ENCODE measurements at places on chromosomes 2 and 18. TPM values are rescaled to one million over a fixed set of nuclear protein-coding genes. Genes with fewer than 3 reads are reported as not detected.

GRCh38 chr2:139237023-139237422 is 456.8 kb upstream of the NXPH2 start:
- DNase-seq = no peak

GRCh38 chr2:67561457-67561965 is 164.4 kb downstream of the ETAA1 start:
- DNase-seq = peak; percentile 73

DNA sequence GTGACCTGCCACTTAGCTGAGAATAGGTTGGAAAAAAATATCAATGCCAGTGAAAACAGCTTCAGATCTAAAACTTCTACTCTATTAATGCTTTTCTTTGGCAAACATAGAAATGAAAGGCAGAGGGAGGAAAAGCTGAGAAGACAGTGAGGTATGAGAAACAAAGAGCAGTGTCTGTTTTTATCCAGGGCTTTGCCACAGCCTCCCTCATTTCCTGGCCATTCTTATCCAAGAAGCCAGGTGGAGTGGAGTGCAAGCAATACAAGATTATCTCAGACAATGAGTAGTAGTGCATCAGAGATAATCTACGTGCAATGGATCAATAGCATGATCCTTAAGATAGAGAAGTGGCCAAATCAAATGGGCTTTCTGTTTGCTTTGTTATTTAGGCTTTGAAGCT is 808.7 kb upstream of the PIK3C3 start:
- no peak for DNase-seq

DNA sequence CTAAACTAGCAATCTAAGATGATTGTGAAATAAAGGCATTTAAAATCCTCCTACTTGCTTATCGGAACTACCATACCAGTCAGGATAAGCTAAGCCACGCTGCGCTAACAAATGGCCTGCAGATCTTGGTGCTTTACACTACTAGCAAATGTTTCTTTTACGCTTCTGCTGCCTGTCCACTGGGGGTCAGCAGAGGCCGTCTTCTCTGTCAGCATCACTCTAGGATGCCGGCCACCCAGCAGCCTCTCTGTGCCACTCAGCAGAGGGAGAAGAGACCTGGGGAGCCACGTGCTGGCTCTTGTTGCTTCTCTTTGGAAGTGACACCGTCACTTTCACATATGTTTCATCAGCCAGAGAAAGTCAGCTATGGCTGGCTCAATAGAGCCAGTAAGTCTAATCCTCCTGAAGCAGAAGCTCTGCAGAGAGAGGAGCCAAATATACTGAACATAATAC is 36.6 kb downstream of the COPS8 start:
- DNase-seq = no peak

DNA sequence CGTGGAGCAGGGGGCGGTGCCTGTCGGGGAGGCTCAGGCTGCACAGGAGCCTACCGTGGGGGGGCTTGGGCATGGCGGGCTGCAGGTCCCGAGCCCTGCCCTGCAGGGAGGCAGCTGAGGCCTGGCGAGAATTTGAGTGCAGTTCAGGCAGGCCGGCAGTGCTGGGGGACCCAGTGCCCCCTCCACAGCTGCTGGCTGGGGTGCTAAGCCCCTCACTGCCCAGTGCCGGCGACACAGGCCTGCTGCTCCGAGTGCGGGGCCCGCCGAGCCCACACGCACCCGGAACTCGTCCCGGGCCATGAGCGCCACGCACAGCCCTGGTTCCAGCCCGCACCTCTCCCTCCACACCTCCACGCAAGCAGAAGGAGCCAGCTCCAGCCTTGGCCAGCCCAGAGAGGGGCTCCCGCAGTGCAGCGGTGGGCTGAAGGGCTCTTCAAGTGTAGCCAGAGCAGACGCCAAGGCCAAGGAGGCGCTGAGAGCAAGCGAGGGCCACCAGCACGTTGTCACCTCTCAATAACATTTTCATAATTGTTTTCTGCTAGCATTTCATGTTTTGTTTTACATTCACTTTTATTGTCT is 1378.9 kb upstream of the CELF4 start:
- DNase-seq = no peak

ABCB11 gene
- polyA plus RNA-seq = 0.30 TPM

DNA sequence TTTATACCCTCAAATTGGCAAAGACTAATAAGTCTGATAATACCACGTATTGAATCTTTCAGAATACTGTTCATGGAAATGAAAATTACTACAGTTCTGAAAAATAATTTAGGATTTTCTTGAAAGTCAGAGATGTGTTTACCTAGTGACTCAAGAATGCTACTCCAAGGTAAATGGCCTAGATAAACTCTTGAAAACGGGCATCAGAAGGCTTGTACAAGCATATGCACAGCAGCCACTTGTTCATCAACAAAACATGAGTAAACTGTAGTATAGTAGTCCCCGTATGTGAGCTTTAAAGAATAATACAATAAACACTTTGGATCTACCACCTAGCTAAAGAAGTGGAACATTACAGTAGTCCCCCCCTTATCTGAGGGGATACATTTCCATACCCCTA is 157.5 kb downstream of the THADA start:
- DNase-seq = no peak

DNA sequence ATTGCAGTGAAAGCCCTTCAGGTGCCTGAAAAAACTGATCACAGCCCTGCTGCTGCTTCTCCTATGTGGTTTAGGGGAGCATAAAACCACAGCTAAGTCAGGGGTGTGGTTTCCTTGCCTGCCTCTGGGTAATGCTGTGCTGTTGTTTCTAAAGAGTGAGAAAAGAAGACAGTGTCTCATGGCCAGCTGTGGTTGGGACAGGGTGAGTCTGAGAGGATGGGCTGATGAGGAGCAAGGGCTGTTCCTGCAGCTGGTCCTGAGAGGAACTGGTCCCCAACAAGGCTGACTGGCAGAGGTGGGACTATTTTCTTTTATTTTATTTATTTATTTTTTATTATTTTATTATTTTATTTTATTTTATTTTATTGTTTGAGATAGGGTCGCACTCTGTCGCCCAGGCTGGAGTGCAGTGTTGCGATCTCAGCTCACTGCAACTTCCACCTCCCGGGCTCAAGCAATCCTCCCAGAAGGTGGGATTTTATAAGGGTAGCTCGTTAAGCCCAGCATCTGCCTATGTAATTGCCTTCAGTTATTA is 236.7 kb downstream of the FHOD3 start:
- DNase-seq = no peak

DNA sequence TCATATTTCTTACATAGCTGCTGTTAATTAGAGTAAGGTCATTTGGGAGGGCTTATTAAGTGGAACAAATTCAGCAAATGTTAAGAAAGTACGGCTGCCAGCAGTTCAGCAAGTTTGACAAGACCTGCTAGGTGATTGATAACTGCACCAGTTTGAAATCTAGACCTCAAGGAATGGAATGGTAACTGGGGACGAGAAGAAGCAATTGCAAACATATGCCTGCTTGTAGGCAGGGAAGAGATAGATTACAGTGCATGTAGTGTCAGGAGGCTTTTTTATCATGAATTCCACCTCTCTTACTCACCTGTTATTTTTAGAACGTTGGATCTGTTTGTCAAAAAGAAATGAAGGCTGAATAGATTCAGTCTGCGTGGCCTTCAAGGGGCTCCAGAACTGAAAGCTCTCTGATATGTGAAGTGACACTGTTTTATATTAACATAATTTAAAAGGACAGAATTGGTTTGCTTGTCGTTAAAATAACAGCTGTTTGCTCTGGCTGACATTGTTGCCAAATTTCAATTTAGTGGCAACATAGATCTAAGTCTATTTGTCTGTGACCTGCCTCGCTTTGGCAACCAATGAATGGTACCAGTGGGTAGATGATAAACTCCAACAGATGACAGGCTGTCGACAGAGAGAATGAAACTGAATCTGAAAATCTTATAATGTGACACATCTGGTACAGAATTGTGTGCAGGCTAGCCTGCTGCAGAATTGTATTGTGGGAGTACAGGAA is 199.3 kb downstream of the ZNF407 start:
- DNase-seq = no peak

- DNase-seq = no peak
These were observed 368 bp downstream of the TMEFF2 start for GRCh38 chr2:192194265-192194865.

MAB21L4 gene
- polyA plus RNA-seq = not detected

DNA sequence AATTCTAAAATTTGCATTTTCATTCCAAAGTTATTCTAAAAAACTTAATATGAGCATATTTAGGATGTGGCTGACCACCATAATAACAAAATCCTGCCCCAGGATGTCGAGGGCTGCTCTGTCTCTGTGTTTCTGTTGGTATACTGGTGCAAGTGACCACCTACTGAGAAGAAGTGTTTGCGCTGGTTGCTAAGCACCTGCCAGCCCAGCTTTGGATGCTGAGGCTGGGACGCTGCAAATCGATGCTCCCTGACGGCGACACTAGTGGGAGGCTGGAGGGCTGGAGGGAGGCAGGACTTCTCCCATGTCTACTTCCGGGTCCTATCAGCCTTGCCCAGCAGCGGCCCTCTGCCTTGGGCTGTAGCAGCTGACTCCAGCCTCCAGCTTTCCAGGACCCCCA is 45.0 kb downstream of the LAMA1 start:
- no peak for DNase-seq

RMC1 gene
- 30.1 TPM for polyA plus RNA-seq

IL36G gene
- polyA plus RNA-seq = 0.18 TPM

PAX3 gene
- 13.7 TPM for polyA plus RNA-seq

HOXD9 gene
- 3.2 TPM for polyA plus RNA-seq

KCNE4 gene
- polyA plus RNA-seq = 8.3 TPM

DNA sequence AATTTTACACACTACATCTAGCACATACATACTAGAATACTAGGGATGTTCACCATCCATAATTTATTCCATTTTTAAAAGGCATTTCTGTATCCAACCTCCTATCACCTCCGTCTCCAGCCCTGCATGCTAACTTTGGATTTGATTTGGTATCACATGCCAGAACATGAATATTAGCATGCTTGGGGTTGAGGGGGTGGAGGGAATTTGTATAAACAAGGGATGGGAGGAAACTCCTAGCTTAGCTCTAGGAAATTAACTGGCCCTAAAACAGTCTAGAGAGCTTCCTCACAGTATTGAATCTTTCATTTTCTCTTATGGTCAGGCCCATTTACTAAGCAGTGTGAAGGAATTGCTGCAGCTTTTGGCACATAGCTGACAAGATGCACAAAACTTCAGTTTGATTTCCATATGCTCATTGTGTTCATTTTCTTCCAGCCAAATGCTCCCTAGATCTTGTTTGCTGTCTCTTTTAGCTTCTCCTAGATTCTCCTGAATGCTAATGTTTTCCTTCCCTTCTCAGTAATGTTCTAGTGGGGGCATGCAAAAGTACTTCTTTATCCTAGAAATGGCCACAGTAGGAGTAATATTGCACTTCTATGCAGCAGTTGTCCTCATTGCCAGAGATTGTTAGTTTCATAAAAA is 135.2 kb downstream of the VWC2L start:
- no peak for DNase-seq

GLI2 gene
- 9.5 TPM for polyA plus RNA-seq

MAP3K19 gene
- polyA plus RNA-seq = 6.2 TPM

DNA sequence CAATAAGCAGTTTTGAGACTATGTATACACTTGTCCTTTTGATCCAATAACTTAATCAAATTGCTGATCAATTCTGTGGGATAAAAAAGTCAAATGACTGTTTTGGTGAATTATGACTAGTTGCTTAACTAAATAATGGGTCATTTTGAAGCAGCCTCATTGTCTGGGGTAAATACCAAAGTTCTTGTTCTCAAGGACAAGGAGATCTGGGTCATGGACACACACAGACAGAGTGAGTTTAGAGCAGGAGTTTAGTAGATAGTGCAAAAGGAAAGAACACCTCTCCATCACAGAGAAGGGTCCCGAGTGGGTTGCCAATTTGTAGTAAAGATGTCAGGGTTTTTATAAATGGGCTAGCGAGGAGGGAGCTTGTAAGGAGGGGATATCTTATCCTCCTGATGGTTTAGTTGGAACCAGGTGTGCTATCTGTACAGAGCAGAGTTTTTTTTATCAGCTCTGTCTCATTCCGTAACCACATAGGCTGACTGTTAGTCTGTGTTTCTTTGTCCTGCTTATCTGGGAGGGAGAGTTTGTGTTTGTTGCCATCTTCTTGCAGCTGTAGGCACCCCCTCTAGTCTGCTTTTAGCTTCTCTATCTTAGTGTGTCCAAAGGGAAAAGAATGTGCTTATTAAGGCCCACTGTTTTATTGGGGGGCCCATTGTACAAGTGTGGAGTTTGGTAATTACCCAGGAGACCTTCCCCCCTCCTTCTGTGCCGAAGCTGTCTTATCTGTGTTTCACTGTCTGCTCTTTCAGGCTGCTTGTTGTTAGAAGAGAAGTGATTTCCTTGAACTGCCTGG is 48.7 kb upstream of the C1GALT1C1L start:
- DNase-seq = no peak

SLC30A3 gene
- 18.6 TPM for polyA plus RNA-seq

DNA sequence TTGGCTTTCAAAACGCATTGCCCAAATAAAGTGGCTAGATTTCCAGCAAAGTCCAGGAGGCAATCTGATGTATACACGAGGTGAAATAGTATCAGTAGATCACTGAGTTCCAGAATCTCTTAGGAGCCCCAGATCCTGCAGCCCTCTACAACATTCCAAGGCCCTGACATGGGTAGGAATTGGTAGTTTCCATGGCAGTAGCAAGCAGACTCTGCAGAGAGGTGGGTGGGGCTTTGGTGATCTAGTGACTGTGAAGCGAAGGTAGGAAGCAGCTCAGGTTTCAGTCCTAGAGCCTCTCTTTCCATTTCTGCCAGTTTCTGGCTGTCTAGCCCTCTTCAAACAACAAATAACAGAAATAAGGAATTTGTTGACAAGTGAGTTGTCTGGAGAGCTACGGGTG is 13.8 kb upstream of the SGPP2 start:
- DNase-seq = no peak

GRCh38 chr18:56844556-56844955 is 193.4 kb downstream of the WDR7 start:
- no peak for DNase-seq

GRCh38 chr2:20443276-20443920 is 3.5 kb upstream of the RHOB start:
- peak; percentile 92 for DNase-seq

DNA sequence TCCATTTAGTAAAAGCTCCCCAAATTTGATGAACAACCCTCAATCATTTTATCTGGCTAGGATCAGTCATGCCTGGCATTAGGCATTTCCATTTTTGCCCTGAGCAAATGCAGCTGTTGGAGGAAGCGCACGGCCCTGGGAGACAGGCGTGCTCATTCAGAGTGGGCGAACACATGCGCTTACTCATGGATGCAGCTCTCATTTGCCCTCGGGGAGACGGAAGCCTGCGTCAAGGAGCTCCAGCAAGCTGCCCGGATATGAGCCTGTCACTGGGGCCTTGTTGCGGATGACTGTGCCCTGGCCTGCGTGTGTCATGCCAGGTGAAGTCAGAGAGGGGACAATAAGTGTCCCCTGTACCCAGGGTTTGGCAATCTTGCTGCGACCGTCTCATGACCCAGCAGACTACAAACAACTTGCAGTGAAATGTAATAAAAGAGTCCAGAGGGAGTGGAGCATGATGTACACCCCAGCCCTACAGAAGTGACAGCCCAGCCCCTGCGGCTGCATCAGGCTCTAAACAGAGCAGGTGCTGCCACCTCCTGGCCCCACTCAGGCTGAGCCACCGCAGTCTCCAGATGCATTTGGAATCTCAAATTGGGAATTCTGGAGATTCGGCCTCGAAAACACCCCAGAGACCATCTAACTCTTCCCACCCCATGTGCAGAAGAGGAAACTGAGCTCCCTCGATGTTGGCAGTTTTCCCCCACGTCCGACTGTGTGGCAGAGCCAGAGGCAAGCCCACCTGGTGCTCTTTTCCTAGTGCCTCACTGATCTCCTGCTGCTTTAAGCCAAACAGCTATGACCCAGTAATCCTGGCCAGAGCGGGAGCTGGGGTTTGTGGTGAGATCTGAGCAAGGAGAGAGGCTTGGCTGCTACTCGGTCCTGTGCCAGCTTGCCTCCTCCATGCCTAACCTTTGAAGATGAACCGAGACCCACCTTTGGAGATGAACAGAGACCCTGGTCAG is 105.0 kb upstream of the ALK start:
- peak; percentile 51 for DNase-seq

Data from spinal cord (tissue), 10 donors.